ENCODE measurements at places on chromosomes 4 and X. TPM values are rescaled to one million over a fixed set of nuclear protein-coding genes. Genes with fewer than 3 reads are reported as not detected.

Gene YIPF6
- 47.1 TPM for polyA plus RNA-seq

Gene AMBN
- not detected for polyA plus RNA-seq

Gene OTOP1
- not detected for polyA plus RNA-seq

Gene FANCB
- 3.9 TPM for polyA plus RNA-seq

Gene BMPR1B
- polyA plus RNA-seq: 0.72 TPM

Gene GRPR
- 0.43 TPM for polyA plus RNA-seq

Gene GPRASP3
- polyA plus RNA-seq: 18.3 TPM

Gene CLDN34
- not detected for polyA plus RNA-seq

Gene TCEAL5
- polyA plus RNA-seq: 2.0 TPM

Gene ADH1A
- polyA plus RNA-seq: 17.6 TPM

Gene ITIH6
- polyA plus RNA-seq: 0.09 TPM

Gene GPR34
- 5.9 TPM for polyA plus RNA-seq

Gene BEX5
- 2.3 TPM for polyA plus RNA-seq

Gene KIF4A
- polyA plus RNA-seq: 20.9 TPM

Gene PNMA3
- polyA plus RNA-seq: 3.4 TPM

Gene FAM9B
- 0.07 TPM for polyA plus RNA-seq

Gene TMPRSS11A
- polyA plus RNA-seq: 0.10 TPM

Gene STATH
- polyA plus RNA-seq: not detected

Gene TCEANC
- 6.3 TPM for polyA plus RNA-seq

Gene SMR3B
- polyA plus RNA-seq: not detected
